NB4 (cell line): ENCODE measurements at places on chromosomes 3 and 15.

DNA sequence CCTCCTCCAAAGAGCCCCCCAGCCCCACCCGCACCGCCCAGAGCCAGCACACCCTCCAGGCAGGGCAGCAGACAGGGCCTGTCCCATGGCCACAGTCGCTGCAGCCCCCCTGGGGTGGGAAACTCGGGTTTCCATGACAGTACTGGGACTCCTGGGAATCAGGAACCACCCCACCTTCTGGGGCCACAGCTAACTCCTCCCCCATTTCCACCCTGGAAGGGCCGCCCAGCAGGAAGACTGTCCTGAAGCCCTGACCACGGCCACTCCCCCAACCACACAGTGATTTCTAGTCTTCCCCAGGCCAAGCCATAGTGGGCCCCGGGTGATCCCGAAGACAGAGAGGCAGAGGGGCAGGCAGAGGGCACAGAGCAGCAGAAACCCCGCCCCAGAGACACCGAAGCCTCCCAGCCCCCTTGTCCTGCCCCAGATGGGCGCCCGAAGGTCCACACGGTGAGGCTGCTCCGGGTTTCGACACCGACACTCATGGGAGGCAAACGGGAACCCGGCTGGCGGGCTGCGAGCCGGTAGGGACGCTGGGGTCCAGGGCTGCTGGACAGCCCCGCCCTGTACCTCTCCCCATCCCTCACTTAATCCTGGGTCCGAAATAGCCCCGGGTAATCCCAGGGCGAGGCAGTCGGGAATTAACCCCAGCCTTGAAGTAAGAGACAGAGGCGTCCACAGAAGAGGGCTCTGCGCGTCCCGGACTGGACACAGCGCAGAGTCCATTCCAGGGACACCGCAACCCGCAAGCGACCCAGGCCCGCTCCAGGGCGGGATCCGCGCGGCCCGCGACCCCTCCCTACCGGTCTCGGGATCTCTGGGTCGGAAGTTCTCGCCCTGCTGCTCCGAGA is 138.4 kb downstream of the NUP210 start:
- peak; percentile 53 for DNase-seq

DNA sequence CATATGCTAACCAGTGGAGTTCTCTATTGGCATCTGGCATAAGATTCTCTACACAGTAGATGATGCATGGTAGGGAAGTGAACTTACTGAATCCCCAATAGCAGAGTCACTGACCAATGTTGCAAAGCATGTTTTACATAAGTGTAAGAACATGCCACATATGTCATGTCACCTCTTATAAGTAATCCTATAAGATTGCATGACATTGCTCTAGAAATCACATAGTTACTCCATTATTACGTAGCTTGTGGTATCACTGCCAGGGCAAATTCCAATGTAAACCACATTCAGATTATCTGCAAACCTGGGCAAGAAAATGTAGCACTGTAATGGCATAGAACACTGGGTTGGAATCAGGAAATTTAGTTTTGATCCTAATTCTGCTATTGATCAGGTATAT is 198.2 kb upstream of the UMPS start:
- DNase-seq, result no peak

DNA sequence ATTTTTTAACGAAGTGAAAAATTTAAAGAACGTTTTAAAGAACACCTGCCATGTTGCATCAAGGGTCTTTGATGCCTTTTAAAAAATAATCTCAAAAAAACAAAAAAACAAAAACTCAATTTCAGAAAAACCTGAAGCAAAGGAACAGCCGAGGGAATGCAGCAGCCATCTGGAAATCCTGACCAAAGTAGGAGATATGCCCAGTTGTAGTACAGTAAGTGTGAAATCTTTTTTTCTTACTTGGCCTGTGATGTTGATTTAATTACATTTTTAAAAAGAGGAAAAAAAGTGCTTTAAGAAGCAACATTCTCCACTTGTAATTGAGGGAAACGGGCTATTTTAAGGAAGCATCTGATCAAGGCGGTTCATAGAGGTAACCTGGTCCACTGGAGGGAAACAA is 213.7 kb upstream of the GAP43 start:
- DNase-seq, result no peak

DNA sequence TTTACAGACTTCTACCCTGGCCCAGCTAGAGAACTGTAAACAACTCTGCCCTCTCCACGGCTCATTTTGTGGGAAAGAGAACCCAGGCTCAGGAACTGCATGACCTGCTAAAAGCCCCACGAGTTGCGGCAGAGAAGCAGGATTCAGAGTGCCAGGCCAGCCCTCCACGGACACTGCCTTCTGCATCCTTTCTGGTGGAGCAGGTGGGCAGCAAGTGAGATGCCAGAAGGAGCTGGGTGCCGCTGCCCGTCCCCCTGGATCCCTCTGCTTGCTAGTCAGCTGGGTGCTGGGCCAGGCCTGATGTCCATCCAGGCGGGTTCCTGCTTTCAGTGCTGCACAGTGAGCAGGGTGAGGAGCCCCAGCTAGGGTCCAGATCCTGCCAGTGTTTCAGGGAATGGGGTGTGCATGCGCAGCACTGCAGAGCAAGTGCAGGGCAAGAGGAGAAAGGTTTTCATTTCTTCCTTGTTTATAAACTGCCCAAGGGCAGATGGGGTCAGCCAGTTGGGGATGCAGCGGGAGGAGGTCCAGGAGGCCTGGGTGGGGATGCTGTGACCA is 5.2 kb upstream of the RAB43 start:
- DNase-seq, result no peak

DNA sequence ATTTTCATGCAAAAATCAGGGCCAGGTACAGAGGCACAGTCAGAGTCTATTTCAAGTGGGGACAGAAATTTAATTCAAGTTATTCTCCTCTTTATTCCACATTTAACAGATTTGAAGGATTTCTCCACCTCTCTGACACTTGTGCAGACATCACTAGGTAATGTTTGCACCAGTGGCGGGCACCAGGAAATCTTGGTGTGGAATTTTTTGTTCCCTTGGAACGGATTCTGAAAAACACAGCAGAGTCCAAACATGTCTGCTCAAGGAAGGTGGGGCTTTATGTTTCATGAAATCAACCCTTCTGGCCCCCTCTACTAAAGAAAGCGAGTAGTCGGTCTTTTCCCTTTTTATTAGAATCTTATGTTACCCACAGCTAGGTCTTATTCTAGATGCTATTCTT is 271.2 kb upstream of the MDFIC2 start:
- no peak for DNase-seq
